GM19239 (cell line): ENCODE measurements at places on chromosomes 2 and 18.
A peak's percentile ranks its signal among the peaks of the same experiment; 100 is the strongest.

DNA sequence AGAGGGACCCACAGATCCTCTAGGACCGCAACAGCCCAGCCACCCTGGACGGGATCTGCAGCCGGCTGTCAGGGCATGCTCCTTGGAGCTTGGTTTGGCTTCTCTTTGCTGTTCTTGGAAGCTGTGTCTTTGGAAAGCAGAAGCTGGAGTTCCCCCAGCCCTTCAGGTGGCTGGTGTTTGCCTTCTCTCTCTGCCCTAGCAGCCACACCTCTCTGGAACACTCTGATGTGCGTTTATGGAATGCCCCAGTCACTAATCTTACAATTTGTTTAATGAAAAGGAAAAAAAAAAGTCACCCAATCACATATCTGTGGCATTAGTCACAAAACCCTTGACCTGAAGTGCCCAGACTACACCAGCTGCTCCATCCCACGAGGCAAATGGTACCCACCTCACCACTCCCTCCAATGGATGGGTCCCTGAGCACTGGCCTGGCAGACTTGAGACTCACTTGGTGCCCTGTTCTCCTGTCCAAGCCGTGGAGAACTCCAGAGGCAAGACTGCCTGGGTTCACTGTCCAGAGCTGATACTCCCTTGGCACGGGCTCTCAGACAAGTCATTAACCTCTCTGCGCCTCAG is 70.2 kb upstream of the DAPL1 start:
- DNase-seq: no peak

- no peak for DNase-seq
Measured at GRCh38 chr18:49610022-49610445, 48.2 kb downstream of the LIPG start.

GRCh38 chr2:11720752-11721151 is 25.7 kb upstream of the LPIN1 start:
- DNase-seq: no peak

DNA sequence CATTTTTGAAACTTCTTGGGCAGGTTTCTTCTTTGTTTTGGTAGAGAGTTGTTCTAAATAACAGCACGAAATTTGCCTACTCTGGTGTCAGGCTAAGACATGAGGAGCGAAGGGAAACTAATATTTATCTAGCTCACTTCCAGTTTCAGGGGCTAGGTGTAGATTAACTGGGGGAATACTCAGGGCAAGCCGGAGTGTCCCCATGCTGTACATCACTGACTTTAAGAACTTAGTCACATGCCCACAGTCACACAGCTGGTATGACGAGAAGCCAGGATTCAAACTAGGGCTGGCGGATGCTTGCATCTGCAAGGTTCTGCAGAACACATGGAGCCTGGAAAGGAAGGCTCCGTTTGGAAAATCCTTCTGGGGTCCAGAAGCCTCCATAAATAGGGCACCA is 133.3 kb downstream of the ALPK2 start:
- DNase-seq: peak; percentile 57

GRCh38 chr2:130369311-130369964 is 13.6 kb downstream of the PTPN18 start:
- no peak for DNase-seq

- no peak for DNase-seq
Measured at GRCh38 chr18:33581856-33582255, 3.8 kb downstream of the ASXL3 start.

DNA sequence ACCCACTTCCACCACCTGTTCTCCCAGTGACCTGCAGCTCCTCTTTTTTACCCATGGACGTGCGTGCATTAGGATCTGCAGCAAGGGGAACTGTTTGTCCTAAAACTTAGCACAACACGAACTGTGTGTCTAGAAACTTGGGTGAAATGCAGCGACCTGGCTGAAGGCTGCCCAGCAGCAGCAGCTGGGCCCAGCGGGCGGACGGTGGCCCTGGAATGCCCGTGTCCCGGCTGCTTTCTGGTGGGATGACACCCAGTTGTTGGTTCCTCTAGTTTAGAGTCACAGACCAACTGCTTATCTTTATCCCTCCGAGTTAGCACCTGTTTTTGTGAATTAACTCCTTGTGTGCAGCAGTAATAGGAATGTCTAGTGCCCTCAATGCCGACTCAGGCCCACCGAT is 61.9 kb upstream of the PXDN start:
- no peak for DNase-seq

GRCh38 chr2:177296040-177296439 is 31.5 kb upstream of the NFE2L2 start:
- DNase-seq: no peak

DNA sequence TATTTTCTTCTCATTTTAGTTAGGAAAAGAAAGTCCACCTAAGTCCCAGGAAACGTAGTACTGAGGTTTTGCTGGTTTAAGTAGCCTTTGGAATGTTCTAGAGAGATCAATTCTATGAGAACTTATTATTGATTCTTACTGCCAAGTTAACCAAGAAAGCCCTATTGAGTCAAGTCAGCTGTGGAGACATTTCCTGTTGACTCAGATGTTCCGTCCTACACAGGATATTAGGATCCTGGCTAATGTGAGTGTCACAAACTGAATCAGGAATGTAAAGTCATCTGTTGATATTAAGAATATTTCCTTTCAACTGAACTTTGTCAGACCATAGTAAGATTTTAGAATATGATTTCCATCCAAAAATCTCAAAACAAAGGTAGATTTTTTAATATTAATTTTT is 654.3 kb downstream of the LRRTM4 start:
- DNase-seq: no peak

- DNase-seq: no peak
Measured at GRCh38 chr18:59650266-59650820, 46.9 kb downstream of the CCBE1 start.

- no peak for DNase-seq
Measured at GRCh38 chr2:104375206-104375605, 478.7 kb upstream of the POU3F3 start.

GRCh38 chr2:106272216-106272807 is 78.2 kb upstream of the UXS1 start:
- no peak for DNase-seq

GRCh38 chr2:57759822-57760300 is 286.7 kb upstream of the VRK2 start:
- peak; percentile 35 for DNase-seq

GRCh38 chr2:114254875-114255274 is 187.6 kb upstream of the DPP10 start:
- DNase-seq: no peak

GRCh38 chr2:57207191-57207590 is 839.4 kb upstream of the VRK2 start:
- no peak for DNase-seq

GRCh38 chr2:81991282-81991681 is 1686.7 kb upstream of the LRRTM1 start:
- DNase-seq: no peak

GRCh38 chr2:11945139-11946126 is 199.0 kb downstream of the LPIN1 start:
- no peak for DNase-seq

DNA sequence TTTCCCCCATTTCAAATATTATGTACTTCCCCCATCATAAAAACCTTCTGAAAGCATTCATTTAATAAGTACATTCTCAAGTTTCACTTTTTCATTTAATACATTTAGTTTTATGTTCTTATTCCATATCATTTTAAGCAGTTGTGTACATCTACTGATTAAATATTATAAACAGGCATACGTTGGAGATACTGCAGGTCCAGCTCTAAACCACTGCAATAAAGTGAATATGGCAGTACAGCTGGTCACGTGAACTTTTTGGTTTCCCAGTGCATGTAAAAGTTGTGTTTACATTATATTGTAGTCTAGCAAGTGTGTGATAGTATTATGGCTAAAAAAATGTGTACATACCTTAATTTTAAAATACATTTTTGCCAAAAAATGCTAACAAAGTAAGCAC is 48.7 kb downstream of the TET3 start:
- DNase-seq: no peak

DNA sequence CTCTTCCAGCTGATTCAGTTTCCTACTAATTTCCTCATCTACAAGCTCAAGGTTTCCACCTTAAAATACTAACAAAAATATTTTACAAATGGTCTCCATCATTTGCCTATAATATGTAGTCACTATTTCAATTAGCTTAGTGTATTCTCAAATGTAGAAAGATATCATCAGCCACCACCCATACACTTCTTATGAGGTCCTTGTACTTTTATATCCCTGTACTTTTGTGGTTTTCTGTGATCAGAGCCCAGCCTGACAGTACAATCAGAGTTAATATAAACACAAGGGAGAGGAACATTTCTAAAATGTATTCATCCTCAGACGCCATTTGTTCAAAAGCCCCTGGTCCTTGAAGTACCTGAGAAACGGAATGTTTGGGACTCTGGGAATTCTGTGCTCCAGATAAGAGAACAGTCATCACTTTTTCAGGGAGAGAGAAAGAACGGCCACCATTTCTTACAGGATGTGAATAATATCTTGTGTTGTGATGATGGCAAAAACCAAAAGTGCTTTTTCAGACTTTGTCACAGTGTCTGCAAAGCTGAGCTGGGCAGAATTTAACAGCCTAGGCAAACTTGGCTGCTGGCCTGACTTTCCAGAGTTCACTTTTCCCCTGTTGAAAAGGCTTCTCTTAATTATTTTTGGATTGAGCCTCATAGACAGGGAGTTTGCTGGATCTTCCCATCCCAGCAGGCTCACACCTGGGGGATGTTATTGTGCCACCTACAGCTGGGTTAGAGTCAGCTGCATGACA is 361.7 kb upstream of the ACVR2A start:
- DNase-seq: no peak

- DNase-seq: no peak
Measured at GRCh38 chr18:63773551-63773950, 1.7 kb upstream of the SERPINB7 start.

GRCh38 chr2:231452799-231453508 is 11.3 kb downstream of the NCL start:
- no peak for DNase-seq

DNA sequence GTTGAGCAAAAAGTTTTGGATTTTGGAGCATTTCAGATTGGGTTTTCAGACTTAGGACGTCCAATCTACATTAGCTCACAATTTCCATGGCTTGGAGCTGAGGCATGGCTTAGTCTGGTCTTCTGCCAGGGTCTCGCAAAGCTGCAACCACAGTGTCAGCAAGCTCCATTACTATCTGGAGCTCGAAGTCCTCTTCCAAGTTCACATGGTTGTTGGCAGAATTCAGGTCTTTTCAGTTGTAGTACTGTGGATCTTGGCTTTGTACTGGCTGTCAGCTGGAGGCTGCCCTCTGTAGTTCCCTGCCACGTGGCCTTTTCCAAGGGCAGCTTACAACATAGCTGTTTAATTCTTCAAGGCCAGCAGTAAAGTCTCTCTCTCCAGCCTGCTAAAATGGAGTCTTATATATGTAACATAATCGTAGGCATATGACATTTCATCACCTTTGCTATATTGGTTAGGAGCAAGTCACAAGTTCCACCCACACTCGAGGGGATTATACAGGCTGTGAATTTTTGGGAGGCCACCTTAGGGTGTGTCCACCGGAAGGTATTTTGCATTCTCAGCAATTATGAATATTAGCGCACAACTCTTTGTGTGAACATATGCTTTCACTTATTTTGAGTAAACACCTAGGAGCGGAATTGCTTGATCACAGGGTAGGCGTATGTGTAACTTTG is 41.5 kb upstream of the EPC2 start:
- no peak for DNase-seq

GRCh38 chr2:162065767-162066166 is 8.2 kb downstream of the DPP4 start:
- no peak for DNase-seq

DNA sequence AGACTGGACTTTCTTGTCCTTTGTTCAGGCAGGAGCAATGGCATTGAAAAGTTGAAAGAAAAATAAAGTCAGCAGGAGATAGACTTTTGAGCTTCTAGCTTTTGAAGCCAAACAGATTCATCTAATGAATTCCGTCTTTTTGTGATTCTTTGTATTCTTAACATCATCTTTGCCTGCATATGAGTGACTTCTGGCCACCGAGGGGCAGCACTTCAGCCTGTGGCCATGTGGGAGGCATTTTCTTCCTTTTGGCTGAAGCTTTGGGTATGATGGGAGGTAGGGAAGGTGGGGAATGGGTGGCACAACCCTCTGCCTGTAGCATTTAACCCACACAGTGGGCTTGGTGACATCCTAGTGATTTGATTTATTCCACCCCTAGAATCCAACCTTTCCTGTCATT is 220.6 kb downstream of the SETBP1 start:
- no peak for DNase-seq
